ENCODE measurements at places on chromosomes 2 and 18. TPM values are rescaled to one million over a fixed set of nuclear protein-coding genes. Genes with fewer than 3 reads are reported as not detected.

DNA sequence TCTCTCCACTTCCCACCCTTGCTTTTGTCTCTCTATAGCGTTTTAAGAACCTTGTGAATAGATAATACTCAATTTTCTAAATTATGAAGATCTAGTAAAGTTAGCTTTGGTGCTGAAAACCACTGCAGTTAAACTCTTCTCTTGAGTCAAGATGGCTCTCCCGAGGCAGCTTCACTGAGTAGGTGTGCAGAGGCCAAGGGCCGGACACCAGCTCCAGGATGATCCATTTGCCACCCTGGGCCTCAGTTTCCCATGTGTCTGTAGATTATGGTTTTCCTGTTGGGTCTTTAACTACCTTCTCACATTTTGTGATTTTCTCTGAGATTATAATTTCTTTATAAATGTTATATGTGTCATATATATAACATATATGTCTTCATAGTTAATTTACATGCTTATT is 68.5 kb upstream of the SH3RF3 start:
- DNase-seq = no peak

DNA sequence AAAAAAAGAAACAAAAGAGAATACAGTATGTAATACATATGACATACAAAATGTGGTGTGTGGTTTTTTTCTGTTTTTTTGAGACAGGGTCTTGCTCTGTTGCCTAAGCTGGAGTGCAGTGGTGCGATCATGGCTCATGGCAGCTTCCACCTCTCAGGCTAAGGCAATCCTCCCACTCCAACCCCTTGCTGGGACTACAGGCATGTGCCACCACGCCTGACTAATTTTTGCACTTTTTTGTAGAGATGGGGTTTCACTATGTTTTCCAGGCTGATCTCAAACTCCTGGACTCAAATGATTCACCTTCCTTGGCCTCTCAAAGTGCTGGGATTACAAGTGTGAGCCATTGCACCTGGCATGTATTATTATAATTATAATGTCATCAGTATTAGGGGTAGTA is 38.9 kb downstream of the DHX57 start:
- no peak for DNase-seq

CCDC121 gene
- 8.4 TPM for total RNA-seq

GRCh38 chr2:43224131-43224570 is 2.3 kb downstream of the ZFP36L2 start:
- DNase-seq = no peak

DNA sequence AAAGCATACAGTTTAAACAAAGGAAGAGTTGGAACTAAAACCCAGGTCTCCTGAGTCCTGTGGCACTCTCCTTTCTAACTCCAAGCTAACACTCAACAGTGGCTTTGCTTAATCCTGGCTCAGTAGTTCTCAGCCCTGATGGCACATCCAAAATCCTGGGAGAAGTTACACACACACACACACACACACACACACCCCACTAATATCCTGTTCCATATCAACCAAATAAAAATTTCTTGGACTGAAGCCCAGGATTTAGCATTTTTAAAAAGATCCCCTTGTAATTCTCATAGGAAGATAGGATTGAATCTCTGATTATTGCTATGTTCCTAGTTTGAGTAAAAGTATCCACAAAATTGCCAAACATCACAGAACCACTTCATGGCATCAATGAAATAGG is 136.1 kb upstream of the RIOK3 start:
- DNase-seq = no peak

GRCh38 chr2:37283207-37283606 is 41.4 kb downstream of the PRKD3 start:
- DNase-seq = no peak

GRCh38 chr18:70450426-70451253 is 161.8 kb downstream of the SOCS6 start:
- DNase-seq = no peak

GLB1L gene
- total RNA-seq = 2.9 TPM

EMX1 gene
- total RNA-seq = not detected

GRCh38 chr2:192126426-192126825 is 68.3 kb downstream of the TMEFF2 start:
- no peak for DNase-seq

- DNase-seq = no peak
Measured at GRCh38 chr2:64626146-64626809, 27.4 kb downstream of the SERTAD2 start.

LPIN2 gene
- total RNA-seq = 16.7 TPM

DNA sequence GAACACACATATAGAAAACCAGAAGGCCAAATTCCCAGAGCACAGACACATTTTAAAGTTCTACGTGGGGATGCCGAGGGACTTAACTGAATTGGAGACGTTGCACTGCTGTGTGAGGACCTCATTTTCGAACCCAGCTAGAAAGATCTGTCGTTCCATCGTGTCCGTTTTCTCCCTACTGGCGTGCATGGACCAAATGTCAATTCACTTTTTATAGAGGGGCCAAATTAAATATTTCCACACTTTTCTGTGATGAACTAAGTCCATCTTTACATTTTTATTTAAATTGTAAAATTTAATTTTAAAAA is 692 bp upstream of the TSHZ1 start:
- no peak for DNase-seq

DNA sequence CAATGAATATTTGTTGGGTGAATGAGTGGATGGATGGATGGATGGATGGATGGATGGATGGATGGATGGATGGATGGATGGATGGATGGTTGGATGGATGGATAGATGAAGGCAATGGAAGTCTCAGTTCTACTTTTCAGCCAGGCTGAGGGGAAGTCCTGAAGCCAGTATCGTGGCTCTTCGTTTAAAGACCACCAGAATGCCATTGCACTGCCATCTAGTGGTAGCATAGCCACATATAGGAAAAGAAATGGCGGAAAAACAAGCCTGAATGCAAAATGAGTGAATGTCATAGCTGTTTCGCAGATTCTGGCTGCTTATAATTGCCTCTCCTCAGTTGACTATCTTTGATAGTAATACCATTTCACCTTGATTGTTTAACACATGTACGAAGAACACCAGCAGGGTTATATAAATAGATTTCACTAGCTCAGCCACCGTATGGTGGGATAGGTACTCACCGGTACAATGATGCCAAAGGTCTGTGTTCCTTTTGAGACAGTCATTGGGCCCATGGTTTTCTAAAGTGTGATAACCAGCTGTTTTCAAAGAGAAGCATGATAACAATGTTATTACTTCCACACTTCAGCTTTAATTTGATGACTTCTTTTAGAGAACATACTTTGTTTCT is 62.3 kb upstream of the GREB1L start:
- DNase-seq = peak; percentile 70

DNA sequence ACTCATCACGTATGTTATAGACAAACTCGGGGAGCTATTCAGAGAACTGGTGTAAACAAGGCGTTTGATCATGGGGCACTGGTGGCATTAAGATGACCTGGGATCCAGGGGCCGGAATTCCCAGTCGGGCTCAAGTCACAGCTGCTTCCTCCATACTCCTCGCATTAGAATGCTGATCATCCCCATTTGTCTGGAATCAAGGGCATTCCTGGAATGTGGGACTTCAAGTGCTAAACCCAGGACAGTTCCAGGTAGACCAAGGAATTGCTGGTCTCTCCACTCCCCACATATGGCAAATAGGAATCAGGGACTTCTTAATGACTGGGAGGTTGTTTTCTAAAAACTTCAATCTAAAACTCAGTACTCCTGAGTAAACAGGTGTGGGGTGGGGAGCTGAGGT is 355.7 kb upstream of the RAB6C start:
- no peak for DNase-seq

DNA sequence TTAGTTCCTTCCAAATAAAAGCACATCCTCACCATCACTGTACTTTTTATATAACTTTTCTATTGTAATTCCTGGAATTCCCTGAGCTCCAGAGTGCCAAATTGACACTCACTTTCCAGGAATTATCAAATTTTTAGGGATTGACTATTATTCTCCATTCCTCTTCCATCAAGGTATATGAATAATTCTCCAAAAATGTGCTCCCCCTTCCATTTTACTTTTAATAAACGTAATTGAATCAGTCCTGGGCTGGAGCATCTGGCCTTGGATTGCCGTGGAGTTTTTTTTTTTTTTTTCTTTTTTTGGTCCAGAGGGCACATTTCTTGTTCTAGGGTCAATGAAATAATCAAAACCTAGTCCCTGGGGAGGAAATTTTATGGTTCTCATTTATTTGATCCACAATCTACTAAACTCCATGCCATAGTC is 304.3 kb downstream of the CDCA7 start:
- no peak for DNase-seq

GRCh38 chr18:22546905-22547570 is 129.3 kb upstream of the CTAGE1 start:
- DNase-seq = no peak

SLC23A3 gene
- 0.13 TPM for total RNA-seq

Data from SJCRH30 (cell line).